Left renal cortex interstitium (tissue), 4 donors: ENCODE measurements at places on chromosomes 4 and X. TPM values are rescaled to one million over a fixed set of nuclear protein-coding genes. Genes with fewer than 3 reads are reported as not detected.

FAM9B gene
- 0.21 TPM for polyA plus RNA-seq

PABPC1L2B gene
- not detected for polyA plus RNA-seq

DNA sequence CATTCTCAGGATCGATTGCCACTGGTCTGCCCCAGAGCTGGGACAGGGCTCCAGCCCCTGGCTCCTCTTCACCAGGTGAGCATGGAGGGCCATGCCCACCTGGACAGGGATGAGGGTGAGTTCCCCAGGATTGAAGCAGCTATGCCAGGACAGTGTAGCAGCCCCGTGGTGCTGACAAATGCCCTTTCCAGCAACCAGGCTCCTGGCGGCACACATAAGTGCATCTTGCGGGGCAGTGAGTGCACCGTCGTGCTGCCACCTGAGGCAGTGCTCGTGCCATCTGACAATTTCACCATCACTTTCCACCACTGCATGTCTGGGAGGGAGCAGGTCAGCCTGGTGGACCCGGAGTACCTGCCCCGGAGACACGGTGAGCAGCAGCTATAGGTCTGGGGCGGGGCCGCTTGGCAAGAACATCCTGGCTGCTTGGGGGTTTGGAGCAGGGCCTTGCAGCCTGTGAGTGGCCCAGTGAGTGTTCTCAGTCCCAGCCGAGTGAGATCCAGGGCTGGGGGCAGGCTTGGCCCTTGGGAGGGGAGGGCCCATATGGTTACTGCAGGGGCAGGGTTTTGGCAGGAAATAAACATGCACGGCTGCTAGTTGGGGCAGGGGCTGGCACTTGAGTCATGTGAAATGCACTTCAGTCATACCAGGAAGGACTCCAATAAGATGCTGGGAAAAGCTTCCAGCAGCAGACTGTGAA is 6.1 kb downstream of the IL9R start:
- DNase-seq: no peak

GPM6B gene
- 23.6 TPM for polyA plus RNA-seq

TRO gene
- polyA plus RNA-seq: 142 TPM

- no peak for DNase-seq
These were observed 41.9 kb downstream of the CNOT6L start for GRCh38 chr4:77777135-77777807.

DNA sequence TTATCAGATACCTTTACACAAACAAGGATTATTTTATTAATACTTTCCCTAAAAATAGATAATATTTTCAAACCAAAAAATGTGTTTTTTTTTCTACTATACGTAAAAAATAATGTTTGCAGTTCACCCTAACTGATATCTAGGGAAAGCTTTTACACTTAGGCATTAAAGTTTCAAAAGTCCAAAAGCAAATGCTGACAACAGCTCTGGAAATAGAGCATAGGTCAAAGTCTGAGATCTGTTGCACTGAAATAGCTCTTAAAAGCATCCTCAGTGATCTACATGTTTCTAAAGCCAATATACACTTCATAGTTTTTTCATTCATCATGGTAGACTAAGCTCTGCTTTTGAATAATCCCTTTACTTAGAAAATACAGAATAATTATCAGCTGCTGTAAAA is 222.8 kb downstream of the TRAM1L1 start:
- DNase-seq: no peak

GRCh38 chrX:39384996-39385395 is 583.7 kb downstream of the MID1IP1 start:
- DNase-seq: no peak

GRCh38 chr4:3299122-3299975 is 6.5 kb downstream of the RGS12 start:
- no peak for DNase-seq

GRCh38 chr4:161457906-161458305 is 705.9 kb downstream of the FSTL5 start:
- DNase-seq: no peak

- no peak for DNase-seq
These were observed 891.8 kb upstream of the NDST4 start for GRCh38 chr4:116005037-116005805.

DNA sequence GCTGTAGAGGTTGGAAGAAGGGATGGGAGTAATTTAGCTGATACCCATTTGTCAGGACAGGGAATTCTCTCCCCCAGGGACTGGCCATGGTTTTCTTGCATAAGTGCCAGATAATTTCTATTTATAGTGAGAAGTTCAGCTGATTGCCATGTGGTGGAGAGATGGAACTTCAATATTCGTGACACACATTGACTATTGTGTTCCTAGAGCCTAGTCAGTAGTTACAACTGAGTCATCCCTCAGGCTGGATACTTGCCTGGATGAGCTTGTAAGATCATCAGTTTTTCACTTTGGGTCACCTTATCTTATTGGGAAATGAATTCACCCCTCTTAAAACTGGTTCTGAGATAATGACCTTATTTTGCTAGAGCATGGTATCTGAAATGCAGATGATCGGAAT is 32.2 kb downstream of the CFAP299 start:
- DNase-seq: no peak

AMTN gene
- not detected for polyA plus RNA-seq

DNA sequence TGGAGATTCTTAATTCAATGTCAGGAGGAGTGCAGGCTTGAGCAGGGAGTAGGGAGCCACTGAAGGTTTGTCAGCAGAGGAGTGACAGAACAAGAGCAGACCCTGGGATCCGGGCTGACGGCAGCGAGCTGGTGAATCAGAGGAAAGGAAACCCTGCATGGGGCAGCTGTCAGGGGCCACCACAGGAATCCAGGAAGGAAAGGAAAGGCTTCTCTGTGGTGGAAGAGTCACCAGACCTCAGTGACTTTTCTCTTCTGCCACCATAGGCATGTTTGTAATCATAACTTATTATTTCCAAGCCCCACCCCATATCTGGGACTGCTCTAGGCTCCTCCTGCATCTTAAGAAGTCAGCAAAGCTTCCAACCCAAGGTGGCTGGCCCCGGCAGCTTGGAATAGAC is 150.9 kb downstream of the BCOR start:
- no peak for DNase-seq

CYTL1 gene
- polyA plus RNA-seq: 9.9 TPM

DNA sequence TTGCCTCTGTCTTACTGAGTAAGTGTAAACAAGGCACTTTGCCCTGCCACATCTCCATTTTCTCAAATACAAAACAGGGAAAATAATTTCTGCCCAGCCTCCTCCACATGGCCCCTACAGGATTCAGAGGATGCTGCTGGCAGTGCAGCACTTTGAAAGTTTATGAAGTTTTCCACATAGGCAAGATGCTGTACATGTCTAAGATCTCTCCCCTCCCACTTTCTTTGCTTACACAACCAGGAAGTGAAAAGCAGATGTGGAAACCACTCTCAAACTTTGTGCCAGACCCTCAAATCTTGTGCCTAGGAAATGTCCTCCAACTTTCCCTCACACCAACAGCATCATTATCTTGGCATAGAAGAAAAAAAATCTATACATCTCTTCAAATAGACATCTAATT is 257.0 kb upstream of the LDB2 start:
- DNase-seq: no peak

GRCh38 chr4:164304861-164305260 is 449.1 kb upstream of the SMIM31 start:
- DNase-seq: no peak

GPR50 gene
- polyA plus RNA-seq: not detected

DNA sequence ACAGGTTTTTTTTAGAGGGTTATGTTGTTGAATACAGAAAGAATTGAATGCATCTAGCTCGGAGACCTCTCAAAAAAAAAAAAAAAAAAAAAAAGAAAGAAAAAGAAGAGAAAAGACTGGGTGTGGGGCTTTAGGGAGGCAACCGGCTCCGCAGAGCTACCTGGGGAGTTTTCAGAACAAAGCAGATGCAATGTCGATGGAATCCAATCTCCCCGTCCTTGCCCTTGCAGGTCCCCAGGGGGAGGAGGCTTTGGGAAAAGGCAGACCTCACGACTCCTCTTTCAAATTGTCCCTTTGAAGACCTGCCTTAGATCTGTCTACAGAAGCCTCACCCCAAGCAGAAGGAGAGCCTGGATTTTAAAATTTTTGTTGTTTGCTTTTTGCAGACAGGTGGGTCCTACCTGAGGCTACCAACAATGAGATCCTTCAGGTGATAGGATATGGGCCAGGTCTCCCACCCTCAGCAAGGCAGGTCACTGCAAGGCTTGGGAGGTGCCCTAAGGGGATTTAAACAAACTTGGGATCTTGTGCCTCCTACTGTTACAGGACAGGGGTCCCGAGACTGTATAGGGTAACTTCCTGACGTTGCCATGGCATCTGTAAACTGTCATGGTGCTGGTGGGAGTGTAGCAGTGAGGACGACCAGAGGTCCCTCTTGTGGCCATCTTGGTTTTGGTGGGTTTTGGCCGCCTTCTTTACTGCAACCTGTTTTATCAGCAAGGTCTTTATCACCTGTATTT is 75.2 kb upstream of the PRKX start:
- DNase-seq: no peak

DNA sequence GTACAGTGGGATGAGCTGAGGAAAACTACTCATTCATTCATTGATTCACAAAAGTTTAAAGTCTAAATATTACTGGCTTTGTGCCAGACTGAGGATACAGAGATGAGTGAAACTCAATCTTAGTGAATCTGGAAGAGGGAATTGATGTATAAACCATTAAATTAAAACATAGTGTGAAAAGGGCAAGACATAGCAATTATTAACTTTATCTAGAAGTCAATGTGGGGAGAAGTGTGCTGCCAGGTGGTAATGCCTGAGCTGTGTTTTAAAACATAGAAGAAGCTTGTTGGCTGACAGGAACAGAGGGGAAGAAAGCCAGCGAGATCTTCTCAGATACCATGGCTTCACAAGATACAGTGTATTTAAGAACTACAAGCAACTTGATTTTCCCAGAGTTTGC is 153.4 kb downstream of the BMPR1B start:
- DNase-seq: no peak

DNA sequence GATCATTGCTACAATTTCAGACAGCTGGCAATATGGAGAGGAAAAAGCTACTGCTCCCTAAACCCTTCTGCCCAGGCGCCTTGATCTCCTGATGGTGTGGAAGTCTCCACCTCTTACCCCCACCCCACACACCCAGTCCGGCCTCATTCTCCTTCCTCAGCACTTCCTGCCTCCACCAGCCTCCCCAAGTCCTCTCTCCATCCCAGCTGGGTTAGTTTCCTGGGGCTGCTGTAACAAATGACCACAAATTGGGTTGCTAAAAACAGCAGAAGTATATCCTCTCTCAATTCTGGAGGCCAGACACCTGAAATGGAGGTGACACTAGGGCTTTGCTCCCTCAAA is 1.1 kb upstream of the CCNQ start:
- DNase-seq: no peak

GRCh38 chr4:1642196-1642951 is 41.7 kb downstream of the FAM53A start:
- no peak for DNase-seq

FRMD7 gene
- polyA plus RNA-seq: 1.3 TPM

C4orf36 gene
- 1.8 TPM for polyA plus RNA-seq

SORCS2 gene
- 11.5 TPM for polyA plus RNA-seq

PLS3 gene
- 249 TPM for polyA plus RNA-seq

DNA sequence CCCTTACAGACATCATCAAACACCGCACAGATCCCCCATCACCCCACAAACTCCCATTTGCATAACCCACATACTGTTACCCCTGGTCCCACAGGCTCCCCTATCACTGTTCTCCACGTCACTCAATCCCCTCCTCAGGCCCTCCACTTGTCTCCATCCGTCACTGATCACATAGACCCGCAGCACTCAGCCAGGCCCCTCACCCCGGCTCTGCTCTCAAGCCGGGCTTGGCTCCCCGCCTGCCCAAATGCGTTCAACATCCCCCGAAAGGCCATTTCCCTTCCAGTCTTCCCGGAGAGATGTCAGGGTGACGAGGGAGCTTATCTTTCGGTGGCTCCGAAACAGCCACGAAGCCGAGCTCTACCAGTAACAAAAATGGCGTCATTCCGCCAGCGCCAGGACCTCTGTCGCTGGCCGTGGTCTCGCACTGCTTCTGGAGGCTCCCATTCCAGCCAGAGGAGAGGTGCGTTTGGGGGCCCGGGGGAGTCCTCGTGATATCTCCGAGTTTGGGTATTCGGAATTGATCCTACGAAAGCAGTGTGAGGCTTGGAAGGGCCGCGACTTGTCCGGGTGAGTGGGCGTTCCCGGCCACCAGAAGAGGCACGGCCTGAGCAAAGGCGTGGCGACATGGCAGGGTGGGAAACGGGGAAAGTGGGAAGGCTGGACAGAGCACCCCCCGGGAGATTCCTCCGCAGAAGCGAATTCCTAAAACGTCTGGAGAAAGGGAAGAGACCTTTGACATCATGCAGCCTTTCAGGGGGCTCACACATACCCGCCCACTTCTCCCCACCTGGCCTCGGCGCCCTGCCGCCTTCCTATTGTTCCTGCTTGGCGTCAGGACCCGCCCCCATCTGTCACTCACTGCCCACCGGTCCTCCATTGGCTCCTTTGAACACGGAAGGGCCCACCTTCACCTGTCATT is at the start of gene ZNF630:
Gene ZNF630 (minus strand): TSS at position 577 of the 922 bp plus-strand sequence. CDS start 4,754 bp downstream, outside the sequence.
- DNase-seq: peak; percentile 68

WDR17 gene
- polyA plus RNA-seq: 8.5 TPM
